ENCODE measurements at places on chromosomes 11 and 22.

DNA sequence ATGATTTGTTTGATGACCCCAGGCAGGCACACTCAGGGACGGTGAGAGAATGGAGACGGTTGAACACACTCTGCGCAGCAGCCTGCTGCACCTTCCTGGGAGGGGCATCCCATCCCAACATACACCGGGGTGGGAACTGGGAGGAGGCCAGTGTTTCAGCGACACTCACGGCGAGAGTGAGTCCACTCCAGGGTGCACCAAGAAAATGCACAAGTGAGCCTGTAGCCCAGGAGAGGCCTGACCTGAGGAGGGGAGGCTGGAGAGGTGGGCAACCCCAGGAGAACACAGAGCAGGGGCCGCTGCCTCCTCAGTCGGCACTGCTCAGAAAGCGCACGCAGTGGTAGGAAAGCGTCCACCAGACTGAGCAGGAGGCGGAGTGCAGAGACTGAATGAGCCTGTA lies 54.5 kb downstream of the IGF2 start:
- no peak for DNase-seq

GRCh38 chr11:128610721-128611617 lies 23.6 kb upstream of the ETS1 start:
- peak; percentile 55 for DNase-seq

DNA sequence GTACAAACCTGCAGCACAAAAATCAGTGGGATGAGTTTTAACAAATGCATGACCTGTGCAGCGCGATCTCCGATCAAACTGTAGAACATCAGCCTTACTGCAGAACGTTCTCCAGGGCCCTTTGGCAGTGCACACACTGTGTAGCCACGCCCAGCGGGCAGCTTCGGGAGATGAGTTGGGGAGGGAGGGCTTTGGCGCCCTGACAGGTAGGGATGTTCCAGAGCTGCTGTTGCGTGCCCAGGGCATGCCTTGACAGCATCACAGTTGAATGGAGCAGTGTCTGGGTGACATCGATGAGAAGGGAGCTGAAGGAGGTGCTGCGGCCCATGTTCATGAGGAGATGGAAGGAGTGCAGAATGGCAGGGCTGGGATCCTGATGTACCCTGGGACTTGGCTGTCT lies 80.2 kb downstream of the TBC1D22A start:
- DNase-seq = no peak

GRCh38 chr11:63945477-63946163 lies 6.8 kb downstream of the NAA40 start:
- DNase-seq = peak; percentile 37

Measured in activated naive CD8-positive, alpha-beta T cell treated with anti-CD3 and anti-CD28 coated beads for 36 hours (primary cell).